ENCODE measurements at places on chromosomes 12 and 14.
A peak's percentile ranks its signal among the peaks of the same experiment; 100 is the strongest.

- peak; percentile 64 for DNase-seq
Measured at GRCh38 chr12:102876883-102877282, 40.2 kb downstream of the PAH start.

DNA sequence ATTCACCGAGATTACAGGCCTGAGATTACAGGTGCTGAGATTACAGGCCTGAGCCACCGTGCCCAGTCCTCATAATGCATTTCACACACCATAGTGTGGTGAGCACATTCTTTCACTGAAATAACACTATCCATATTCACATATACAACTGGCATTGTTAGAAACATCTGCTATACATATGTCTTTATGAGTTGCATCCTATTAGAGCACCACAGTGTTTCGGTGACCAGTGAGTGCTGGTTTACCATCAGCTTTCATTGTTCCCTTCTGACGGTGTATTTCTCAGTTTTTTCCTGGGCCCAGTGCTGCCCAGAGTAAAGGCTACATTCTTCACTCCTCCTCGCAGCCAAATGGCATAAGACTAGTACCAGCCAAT lies 96.2 kb upstream of the FGD4 start:
- DNase-seq: no peak

DNA sequence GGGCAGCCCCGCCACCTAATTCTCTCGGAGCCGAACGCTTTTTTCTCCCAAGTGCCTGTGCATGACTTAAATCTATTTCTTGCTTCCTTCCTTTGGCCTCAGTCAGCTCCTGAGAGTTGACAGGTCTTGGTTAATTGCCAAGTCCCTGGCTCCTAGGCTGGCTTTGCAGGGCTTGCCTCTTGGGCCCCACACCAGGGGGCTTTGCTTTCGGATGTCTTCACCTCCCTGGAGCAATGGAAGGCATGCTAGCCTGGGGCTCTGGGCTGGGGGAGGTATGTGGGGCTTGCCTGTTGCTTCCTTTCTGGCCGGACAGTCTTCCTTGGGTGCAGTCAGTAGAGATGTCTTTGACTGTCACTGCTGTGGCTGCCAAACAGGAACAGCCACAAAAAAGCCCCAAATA lies 2.2 kb upstream of the KRT80 start:
- DNase-seq: no peak

GRCh38 chr12:66612090-66612775 lies 66.6 kb downstream of the GRIP1 start:
- DNase-seq: no peak

GRCh38 chr12:5258926-5259325 lies 173.0 kb upstream of the NTF3 start:
- DNase-seq: no peak

- no peak for DNase-seq
Measured at GRCh38 chr14:64654246-64654900, 49.9 kb upstream of the PLEKHG3 start.

DNA sequence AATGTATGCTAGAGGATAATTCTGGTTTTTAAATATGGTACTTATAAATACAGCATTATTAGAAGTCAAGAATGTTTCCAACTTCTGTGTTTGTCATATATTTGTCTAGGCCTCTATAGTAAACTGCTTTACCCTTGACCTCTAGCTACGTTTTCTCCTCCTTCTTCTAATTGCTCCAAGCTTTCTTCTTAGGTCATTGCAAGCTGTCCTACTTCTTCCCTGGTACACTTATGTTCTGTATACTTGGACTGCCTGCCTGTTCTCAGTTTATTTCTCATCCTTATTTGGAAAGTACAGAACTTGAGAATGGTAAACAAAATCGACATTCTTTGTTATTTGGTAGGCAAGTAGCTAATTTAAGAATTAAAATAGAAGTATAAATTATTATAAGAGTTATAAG lies 23.9 kb upstream of the ATP2B1 start:
- DNase-seq: no peak

DNA sequence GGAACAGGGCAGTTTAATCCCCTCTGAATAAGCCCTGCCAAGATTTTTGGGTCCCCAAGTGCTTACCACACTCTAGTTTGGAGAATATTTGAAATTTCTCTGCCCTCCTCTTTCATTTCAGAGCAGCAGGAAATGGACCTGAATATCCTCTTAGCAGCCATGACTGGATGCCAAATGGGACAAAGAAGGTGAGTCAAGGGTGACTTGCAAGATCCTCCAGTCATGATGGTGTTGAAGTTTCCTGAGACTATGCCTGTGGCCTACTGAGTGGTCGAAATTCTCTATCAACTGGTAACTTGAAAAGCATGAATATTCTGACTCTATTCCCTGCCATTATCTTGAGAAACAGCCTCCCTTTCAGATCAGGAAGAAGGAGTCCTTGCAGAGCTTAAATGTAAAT lies 1674.7 kb upstream of the SEL1L start:
- DNase-seq: no peak

DNA sequence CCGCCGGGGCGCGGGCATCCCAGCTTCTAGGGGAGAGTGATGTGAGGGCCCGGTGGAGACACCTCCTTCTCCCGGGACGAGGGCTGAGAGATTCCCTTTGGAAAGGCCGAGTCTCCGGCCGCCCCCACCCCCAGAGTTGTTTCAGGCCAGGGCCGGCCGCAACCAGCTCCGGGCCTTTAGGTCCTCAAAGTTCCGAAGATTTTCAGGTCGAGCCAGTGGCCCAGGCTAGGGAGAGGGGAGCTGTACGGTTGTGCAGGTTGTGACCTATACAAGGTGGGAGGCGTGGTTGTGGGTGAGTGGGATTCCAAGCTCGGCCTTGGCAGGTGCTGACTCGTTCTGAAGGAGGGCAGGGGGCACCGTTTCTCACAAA lies 18.4 kb upstream of the ANKRD33 start:
- no peak for DNase-seq

Measured in H9 (cell line).